Tibial nerve (tissue), 4 donors: ENCODE measurements at places on chromosomes 5 and 9. TPM values are rescaled to one million over a fixed set of nuclear protein-coding genes. Genes with fewer than 3 reads are reported as not detected.

The MARCHF3 gene
- 8.7 TPM for total RNA-seq

The GAS1 gene
- total RNA-seq: 49.2 TPM

The RNF183 gene
- total RNA-seq: not detected

DNA sequence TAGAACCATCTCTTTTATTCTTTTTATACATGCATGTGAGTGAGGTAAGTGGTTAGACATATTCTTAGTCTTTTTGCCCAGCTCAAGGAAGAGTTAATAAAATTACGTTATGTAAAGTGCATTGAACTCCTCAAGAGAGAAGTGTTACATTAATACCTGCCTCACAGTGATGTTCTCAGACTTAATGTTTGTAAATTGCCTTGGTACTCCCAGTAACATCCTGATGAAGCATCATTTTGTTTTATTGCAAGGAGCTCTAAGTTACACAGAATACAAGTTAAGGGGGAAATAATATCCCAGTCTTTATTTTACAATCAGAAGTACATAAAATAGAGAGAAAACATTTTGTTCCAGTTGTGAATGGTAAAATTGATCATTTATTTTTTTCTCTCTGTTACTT is 89.5 kb upstream of the ARRDC3 start:
- peaks cover 4% of the 10 kb centered on the region for H3K4me1 ChIP-seq
- DNase-seq: no peak
- H3K27ac ChIP-seq: no peak overlapping the region
- H3K27me3 ChIP-seq: no peaks in the 10 kb centered on the region

- H3K4me1 ChIP-seq: no peaks in the 10 kb centered on the region
- DNase-seq: no peak
- peaks cover 23% of the 10 kb centered on the region for H3K36me3 ChIP-seq
- no peak overlapping the region for H3K27ac ChIP-seq
- H3K4me3 ChIP-seq: no peak overlapping the region
- H3K27me3 ChIP-seq: no peaks in the 10 kb centered on the region
Measured at GRCh38 chr9:128986671-128987070, 39.2 kb downstream of the NUP188 start.

- DNase-seq: no peak
- no peaks in the 10 kb centered on the region for H3K36me3 ChIP-seq
- H3K27me3 ChIP-seq: no peaks in the 10 kb centered on the region
- H3K4me3 ChIP-seq: peak overlapping the region; percentile 93
Measured at GRCh38 chr9:75087289-75087823, 599 bp downstream of the NMRK1 start.

DNA sequence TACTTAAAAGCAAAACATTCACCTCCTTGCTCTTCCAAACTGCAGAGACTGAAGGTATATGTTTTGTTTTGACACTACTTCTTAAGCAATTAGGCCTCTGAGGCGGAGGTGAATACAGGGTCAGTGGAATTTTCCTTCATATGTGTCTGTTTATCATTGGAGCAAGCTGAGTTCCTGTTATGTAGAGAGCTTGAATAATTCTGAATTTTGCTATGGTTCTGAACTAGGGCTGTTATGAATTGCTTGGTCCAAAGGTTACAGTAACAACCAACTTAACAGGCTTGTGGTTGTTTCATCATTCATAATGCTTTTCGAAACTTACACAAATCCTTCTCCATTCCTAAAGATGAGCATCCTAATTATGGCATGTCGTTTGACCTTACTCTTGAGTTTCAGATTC is 444.6 kb upstream of the MEF2C start:
- DNase-seq: no peak
- no peak overlapping the region for H3K27ac ChIP-seq
- no peaks in the 10 kb centered on the region for H3K4me1 ChIP-seq
- no peaks in the 10 kb centered on the region for H3K36me3 ChIP-seq

GRCh38 chr5:149679876-149680809 is 50.0 kb upstream of the PPARGC1B start:
- no peaks in the 10 kb centered on the region for H3K27me3 ChIP-seq
- no peak overlapping the region for H3K4me3 ChIP-seq
- DNase-seq: no peak
- no peak overlapping the region for H3K27ac ChIP-seq
- no peaks in the 10 kb centered on the region for H3K4me1 ChIP-seq
